ENCODE measurements at places on chromosomes 7 and 10.

GRCh38 chr10:29957907-29958331, 101.5 kb downstream of the JCAD start:
- no peak for DNase-seq

GRCh38 chr7:117202511-117202910, 120.3 kb downstream of the WNT2 start:
- DNase-seq, result no peak

DNA sequence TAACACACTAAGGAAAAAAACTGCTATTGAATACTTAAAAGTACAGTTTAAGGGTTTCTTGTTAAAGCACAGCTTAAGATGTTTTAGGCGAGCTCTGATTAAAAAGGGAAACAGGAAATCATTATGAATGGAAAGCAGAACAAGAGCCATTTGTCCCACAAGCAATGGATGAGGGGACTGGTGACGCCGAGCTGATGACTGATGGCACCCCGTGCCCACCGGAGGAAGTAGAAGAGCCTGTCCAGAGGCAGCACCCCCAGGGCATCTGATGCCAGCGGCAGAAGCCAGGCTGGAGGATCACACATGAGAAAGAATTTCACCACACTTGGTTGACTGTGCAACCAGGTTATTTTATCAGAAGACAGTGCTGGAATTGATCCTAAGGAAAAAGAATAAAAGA, 15.0 kb upstream of the INSIG1 start:
- DNase-seq, result no peak

GRCh38 chr10:33802566-33802965, 468.1 kb upstream of the NRP1 start:
- DNase-seq, result no peak

GRCh38 chr7:55207436-55208125, 157.6 kb upstream of the LANCL2 start:
- DNase-seq, result no peak

Data from stimulated activated CD4-positive, alpha-beta T cell treated with anti-CD3 and anti-CD28 coated beads, Interleukin-1b, Interleukin-23, amount 100 ng/mL, for 24 hours (primary cell).